ENCODE measurements at places on chromosomes 4 and X.

DNA sequence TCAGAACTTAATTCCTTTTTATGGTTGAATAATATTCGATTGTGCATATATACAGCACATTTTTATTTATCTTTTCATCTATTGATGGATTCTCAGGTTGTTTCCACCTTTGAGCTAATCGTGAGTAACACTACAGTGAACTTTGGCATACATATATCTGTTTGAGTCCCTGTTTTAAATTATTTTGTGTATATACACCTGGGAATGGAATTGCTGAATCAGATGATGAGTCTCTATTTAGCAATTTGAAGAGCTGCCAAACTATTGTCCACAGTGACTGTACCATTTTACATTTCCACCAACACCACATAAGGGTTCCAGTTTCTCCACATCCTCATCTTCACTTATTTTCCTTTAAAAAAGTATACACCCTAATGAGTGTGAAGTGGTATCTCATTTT lies 166.2 kb upstream of the FGF13 start:
- DNase-seq: no peak

GRCh38 chr4:166044871-166045270 lies 171.8 kb downstream of the TLL1 start:
- DNase-seq: no peak

DNA sequence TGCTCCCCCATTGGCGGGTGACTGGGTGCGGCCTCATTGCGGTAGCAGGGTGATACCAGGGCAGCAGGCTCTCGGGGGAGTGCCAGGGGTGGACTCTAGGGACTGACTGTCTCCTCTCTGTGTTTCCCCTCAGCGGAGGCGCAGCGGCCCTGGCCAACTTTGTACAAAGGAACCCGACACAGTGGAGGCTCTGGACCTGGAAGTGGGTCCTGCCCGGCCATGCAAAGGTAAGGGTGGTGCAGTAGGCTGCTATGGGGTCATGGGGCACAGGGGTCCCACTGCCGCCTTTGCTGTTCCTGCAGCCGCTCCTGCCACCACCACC lies 16.3 kb downstream of the SULT1B1 start:
- no peak for DNase-seq

- no peak for DNase-seq
These were observed 15.0 kb downstream of the BTK start for GRCh38 chrX:101370888-101371504.

DNA sequence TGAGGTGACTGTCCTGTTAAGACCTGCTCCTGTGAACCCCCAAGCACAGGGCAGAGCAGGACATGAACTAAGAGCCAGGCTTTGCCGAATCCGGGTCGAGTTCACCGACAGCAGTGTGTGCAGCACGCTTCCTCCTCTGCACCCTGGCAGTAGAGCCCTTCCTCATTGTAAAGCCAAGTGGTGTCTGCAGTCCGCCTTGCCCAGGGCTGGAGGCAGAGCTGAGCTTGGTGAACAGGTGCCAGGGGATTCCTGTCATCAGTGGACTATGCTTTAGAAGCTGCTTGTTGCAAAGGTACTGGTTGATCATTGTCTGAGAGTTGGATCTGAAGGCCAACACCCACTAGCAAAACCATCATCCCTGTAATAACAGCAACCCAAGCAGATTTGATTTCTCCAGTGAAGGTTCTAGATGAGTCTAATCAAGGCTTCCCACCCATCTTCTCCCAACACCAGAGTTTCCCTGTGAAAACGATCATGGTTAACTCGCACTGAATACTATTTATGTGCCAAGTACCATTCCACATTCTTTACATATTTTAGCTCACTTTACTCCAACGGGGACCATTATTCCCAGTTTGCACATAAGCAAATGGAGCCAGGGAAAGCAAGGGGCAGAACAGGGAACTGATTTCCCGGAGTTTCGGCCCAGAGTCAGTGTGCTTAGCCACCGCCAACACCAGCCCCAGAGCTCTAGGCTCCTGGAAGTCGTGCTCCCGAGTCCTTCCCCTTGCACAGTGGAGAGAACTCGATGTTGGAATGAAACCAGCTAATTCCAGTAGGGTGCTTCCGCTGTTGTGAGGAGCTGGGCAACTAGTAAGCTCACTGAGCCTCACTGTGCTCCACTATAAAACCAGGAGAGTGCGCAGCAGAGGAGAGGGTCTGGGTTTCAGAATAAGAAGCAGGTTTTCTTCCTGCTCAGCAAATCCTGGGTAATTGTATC lies 1.4 kb upstream of the SLC34A2 start:
- no peak for DNase-seq

GRCh38 chr4:184514121-184514988 lies 40.0 kb upstream of the IRF2 start:
- DNase-seq: no peak

DNA sequence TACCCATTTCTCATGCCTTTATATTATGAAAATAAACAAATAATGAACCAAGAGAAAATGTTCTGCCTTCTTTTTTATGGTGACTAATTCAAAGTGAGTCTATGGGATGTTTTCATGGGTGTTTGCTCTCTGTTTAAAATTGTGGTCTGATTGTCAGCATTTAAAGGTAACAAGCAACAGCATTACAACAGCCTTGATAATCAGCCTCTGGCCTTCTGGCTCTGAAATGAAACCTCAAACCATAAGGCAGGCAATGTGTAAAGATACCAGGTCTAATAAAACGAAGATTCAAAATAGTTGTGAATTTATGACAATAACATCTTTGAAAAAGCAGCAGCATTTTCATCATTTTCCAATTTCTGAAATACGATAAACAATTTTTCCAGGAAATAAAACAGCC lies 63.7 kb downstream of the FAM13A start:
- no peak for DNase-seq

DNA sequence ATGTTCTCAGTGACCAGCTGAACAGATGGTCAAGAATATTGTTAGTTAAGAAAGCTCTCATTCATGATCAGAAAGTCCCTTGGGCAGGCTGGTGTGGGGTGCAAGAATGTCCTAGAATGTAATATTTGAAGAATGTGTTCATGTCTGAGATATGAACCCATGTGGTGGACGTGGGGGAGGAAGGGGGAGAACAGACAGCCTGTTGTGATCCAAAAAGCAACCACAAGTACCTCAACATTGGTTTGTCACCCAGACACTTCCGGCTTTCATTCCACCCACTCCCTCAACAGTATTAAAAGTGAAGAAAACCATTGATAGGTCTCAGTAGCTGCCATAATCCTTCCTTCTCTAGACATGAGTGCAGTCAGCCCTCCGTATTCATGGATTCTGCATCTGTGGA lies 82.2 kb downstream of the MAML3 start:
- no peak for DNase-seq

GRCh38 chrX:17521871-17522693 lies 147.1 kb downstream of the NHS start:
- DNase-seq: no peak

DNA sequence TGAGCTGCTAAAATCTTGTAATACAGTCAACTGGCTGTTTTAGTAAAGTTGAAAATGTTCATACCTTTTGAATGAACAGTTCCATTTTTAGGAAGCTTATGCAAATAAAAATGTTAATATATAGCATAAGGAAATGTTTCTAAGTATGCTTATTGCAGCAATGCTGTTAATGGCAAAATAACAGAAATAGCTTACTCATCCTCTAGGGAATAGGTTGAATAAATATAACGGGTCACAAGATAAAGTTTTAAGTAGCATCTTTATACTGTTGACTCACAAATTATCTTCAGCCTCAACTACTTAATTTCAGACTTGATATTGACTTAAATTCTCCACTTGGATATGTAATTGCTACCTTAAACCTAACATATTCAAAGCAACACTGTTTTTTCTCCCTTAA lies 27.7 kb downstream of the HERC3 start:
- DNase-seq: no peak

- DNase-seq: no peak
These were observed 547 bp upstream of the CLGN start for GRCh38 chr4:140427919-140428471.

DNA sequence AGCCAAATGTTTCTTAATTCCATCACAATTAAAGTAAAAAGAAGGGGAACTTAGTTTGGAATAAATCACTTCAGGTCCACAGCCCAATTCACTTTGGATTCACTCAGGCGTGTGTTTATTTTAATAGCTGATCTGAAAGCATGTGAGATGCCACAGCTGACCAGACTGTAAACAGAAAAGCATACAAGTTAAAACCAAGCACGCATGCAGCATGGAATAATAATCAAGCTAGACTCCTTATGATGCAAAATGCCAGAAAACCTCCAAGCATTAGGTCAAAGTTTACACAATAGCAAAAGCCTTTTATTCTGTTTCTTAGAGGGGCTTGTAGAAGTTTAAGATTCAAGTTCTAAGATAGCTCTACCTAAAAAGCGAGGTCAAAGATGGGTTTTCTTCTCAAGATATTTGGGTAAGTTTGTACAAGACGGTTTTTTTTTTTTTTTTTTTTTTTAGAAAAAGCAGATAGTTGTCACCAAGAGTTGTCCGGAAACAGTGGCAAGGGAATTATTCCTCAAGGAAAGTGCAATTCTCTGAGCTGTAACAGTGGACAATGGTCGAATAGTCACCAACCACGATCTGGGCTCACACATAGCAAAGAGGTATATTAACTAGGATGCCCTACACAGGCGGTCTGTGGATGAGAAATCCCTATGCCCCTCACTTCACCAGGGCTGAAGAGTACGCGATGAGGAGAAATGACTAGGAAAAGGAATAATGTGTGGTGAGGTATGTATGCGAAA lies 763 bp upstream of the PRRG1 start:
- DNase-seq: no peak

DNA sequence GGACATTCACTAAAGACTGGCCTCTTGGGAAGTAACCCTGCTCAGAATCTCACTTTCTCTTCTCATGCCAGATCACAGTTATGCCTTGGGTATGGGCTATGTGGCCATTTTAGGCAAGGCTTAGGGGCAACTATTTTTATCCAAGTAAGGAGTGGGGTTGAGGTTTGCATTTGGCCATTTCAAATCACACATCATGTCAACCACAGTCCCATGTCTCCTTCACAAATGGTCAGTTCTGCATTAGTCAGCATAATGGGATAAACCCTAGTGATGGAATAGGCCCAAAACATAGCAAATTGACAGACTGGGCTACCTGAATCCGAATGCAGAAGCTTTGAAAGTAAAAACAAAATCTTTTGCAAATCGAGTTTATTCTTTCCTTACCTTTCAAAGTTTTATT lies 827 bp upstream of the RTL3 start:
- no peak for DNase-seq

All from NCI-H187 (cell line).